Fibroblast of skin of left biceps (primary cell): ENCODE measurements at places on chromosomes 2 and 18.

GRCh38 chr2:227562581-227562980 is 36.1 kb upstream of the SCYGR2 start:
- no peak for DNase-seq

DNA sequence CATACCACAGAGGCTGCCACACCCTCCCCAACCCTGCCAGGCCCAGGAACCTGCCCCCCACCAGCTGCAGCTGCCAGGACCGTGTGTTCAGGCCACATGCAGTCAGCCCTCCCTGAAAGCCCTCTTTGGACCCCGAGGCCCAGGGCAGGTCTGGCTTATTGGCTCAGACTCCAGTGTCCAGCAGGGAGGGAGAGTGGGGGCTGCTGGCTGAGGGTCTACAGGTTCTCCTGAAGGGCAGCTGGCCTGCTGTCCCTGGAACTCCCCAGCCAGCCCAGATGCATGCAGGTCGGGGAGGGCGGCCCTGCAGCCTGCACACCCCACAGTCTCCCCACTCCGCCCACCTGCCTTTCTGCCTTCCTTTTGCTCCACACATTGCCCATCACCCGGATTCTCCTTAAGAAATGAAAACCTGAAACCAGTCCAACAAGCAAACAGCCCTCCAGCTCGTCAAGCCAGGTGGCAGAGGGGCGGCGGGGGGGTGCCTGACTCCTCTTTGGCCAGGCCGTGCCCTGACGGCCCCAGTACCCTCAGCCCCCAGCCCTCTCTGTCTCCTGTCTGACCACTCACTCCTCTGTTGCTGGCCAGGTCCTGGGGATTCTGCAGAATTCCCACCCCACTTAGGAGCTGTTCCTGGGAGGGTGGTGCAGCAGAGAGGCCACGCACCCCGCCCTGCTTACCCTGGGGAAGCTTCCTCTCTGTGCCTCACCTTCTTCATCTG is 18.0 kb downstream of the GPR35 start:
- no peak for DNase-seq

- no peak for DNase-seq
Observed at GRCh38 chr2:72082887-72083286, 64.8 kb downstream of the CYP26B1 start.

DNA sequence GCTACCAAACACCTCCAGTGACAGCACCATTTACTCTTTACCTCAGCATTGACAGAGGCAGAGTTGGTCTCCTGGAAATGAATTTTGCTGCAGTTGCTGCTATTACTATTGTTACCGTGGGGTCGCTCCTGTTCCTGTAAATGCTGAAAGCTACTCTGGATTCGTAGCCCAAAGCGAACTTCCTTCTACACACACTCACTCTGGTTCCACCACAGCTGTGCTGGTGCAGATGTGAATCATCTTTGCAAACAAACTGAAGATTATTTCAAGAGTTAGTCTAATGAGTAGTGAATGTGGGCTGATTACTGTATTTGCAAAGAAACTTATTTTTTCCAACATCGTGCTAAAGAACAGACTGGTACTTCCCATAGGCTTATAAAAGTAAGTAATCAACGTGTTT is 304.0 kb downstream of the LPIN1 start:
- peak; percentile 46 for DNase-seq

GRCh38 chr2:234682492-234683228 is 185.8 kb upstream of the ARL4C start:
- DNase-seq, result no peak

GRCh38 chr2:233022561-233022960 is 9.5 kb upstream of the NGEF start:
- DNase-seq, result no peak

GRCh38 chr18:67300498-67300897 is 216.0 kb downstream of the DSEL start:
- no peak for DNase-seq

GRCh38 chr2:152573168-152573567 is 144.1 kb downstream of the PRPF40A start:
- no peak for DNase-seq

DNA sequence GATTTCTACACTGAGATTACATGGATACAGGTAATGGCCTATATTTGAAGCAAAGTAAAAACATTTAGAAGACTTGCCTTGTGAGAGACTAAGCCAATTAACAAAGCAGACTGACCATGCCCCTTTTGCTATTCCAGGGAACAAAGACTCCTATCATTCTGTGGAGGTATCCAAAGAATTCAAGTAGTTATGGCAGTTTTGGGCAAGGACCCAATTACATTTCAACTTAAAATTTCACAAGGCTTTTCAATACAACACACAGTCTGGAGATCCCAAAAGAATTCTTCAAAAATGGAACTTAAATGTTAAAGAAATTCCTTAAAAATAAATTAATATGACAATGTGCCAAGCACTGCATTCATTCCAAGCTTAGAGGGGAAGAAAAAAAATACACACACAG is 109.2 kb upstream of the CHRNA1 start:
- DNase-seq, result peak; percentile 48

- no peak for DNase-seq
Observed at GRCh38 chr18:58609536-58609993, 19.3 kb downstream of the ALPK2 start.

- DNase-seq, result no peak
Observed at GRCh38 chr2:133247631-133248030, 320.6 kb downstream of the NCKAP5 start.

GRCh38 chr2:179243046-179243445 is 21.6 kb downstream of the SESTD1 start:
- DNase-seq, result no peak

DNA sequence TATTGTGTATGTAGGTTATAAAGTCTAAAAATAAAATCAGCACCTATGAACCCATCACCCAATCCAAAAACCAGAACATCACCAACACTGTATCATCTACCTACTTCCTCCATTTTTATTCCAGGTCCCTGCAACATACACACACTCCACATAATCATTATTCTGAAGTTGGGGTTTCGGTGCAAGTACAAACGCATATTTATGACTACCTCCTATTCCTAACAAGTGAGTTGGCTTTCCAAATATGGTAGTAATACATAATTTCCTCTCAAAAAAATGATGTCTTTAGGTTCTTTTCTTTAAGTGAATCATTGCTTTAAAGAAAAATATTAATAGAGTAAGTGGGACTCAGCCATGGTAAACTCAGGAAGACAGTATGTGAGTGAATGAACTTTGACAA is 3.3 kb downstream of the ACVR1 start:
- DNase-seq, result no peak

- no peak for DNase-seq
Observed at GRCh38 chr2:58047373-58047935, 848 bp downstream of the VRK2 start.

DNA sequence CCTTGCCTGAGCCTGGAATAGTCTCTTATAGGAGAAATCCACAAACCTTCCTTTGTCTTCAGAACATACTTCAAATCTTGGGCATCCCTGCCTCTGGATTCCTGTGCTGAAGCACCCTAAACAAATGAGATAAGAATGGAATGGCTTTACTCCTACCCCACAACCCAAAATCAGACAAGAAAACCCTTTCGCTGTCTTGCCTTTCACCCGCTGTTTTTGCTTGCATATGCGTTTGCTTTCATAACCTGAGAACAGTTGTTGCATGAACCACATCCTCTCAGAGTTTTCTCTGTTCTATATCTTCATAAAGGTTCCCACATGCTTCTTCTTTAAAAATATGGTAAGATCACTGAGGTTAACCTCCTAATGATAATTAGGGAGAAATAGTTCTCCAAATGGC is 132.1 kb upstream of the MAP3K20 start:
- DNase-seq, result no peak

DNA sequence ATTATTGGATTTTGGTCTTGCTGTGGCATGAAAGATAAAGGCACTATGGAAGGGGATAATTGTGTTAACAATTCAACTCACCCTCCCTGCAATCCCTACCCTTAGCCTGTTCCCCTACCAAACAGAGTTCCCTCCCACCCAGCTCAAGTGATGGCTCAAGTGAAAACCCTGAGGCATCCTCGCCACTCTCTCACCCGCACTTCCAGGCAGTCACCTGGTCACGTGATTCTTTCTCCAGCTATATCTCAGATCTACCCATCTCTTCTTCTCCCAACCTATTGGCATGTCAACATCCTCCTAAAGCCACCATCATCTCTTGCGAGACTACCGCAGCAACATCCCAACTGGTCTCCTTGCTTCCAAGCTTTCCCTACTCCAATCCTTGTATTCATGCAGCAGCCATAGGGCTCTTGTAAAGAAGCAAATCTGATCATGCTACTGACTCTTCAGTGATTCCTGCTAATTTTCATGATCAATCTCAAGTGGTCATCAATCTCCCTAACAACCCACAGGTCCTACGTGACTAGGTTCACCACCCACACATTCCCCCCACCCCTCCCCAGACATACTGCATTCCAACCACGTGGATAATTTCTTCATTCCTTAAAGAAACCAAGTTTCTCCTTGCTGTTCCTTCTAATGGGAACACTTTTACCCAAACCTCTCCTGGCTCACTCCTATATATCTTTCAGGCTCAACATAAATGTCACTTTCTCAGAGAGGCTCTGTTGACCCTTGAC is 66.7 kb downstream of the MBD2 start:
- no peak for DNase-seq
